ENCODE measurements at places on chromosomes 7 and 10. TPM values are rescaled to one million over a fixed set of nuclear protein-coding genes. Genes with fewer than 3 reads are reported as not detected.

UPP1 gene
- total RNA-seq, result 83.6 TPM

SUMF2 gene
- total RNA-seq, result 114 TPM

SYT15 gene
- 3.1 TPM for total RNA-seq

OR6B1 gene
- total RNA-seq, result not detected

PHKG1 gene
- total RNA-seq, result 0.49 TPM

CDHR1 gene
- 0.13 TPM for total RNA-seq

NRBF2 gene
- total RNA-seq, result 20.4 TPM

MPP7 gene
- 0.09 TPM for total RNA-seq

CYREN gene
- total RNA-seq, result 85.4 TPM

BMPER gene
- total RNA-seq, result 4.6 TPM

ASB10 gene
- total RNA-seq, result not detected

EVX1 gene
- total RNA-seq, result 0.19 TPM

SH2D4B gene
- 0.13 TPM for total RNA-seq

PFKFB3 gene
- total RNA-seq, result 154 TPM

FAM25A gene
- not detected for total RNA-seq

LBX1 gene
- total RNA-seq, result not detected

VSTM2A gene
- total RNA-seq, result 0.08 TPM

CYP26C1 gene
- not detected for total RNA-seq

PDLIM1 gene
- total RNA-seq, result 312 TPM

SLC13A1 gene
- not detected for total RNA-seq

OGA gene
- total RNA-seq, result 67.0 TPM

LAMB1 gene
- 118 TPM for total RNA-seq
